Sciatic nerve (tissue), 2 donors: ENCODE measurements at places on chromosomes 5 and 9. TPM values are rescaled to one million over a fixed set of nuclear protein-coding genes. Genes with fewer than 3 reads are reported as not detected.
A peak's percentile ranks its signal among the peaks of the same experiment; 100 is the strongest.

The CLIC3 gene
- total RNA-seq, result 11.3 TPM

The KCNV2 gene
- total RNA-seq, result not detected

DNA sequence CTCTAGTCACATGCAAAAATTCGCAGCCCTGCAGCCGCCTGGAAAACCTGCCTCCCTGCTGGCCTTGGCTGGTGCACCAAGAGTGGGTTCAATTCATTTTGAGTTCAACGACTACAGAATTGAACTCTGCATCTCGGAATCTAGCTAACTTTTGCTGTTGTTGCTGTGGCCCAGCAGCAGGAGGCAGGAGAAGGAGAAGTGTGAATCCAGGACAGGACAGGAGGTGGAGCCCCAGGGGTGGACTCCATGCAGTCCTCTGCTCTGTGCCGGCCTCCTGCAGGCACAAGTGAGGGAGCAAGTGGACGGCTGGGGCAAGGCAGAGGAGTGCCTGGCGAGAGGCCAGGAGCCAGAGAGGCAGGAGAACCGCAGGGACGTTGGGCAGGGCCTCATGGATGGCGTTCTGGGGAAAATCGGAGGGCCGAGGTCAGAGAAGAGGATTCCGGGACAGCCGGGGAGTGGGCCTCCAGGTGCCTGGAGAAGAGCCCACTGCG is 214.2 kb downstream of the FANCC start:
- DNase-seq, result no peak

- DNase-seq, result no peak
These were observed 325.2 kb downstream of the PSAT1 start for GRCh38 chr9:78622126-78622525.

- peak; percentile 67 for DNase-seq
These were observed 44.8 kb downstream of the NACC2 start for GRCh38 chr9:136050266-136050700.
